ENCODE measurements at places on chromosomes 7 and 10.

DNA sequence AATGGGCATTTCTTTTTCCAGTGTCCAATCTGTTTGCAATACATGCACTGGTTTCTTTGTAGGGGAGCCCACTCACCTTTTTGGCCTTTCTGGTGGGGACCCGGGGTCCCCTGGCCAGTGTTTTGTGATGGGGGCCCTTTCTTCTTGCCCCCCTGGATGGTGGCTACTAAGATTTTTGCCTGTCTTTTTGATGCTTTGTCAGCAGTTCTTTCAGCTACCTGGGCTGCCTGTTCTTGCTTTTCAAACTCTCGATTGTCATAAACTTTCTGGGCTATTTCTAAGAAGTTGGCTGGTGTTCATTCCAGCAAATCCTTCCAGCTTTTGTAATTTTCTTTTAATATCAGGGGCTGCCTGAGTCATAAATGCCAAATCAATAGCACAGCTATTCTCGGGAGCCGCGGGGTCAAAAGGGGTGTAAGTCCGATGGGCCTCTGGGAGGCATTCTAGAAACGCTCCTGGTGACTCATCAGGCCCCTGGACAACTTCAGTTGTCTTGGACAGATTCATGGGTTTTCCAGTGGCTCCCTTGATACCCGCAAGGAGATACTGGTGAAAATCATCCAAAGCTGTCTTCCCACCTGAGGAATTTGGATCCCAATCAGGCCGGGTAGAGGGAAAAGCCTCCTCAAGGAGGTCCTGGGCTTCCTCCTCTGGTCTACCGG, 79.0 kb downstream of the PRR15 start:
- no peak for DNase-seq

- DNase-seq, result no peak
Measured at GRCh38 chr10:96712662-96713271, 7.5 kb downstream of the PIK3AP1 start.

GRCh38 chr7:90886416-90886815, 290.3 kb downstream of the CDK14 start:
- DNase-seq, result no peak

- no peak for DNase-seq
Measured at GRCh38 chr7:27101957-27102580, 414 bp downstream of the HOXA2 start.

GRCh38 chr7:11742496-11742895, 89.5 kb downstream of the THSD7A start:
- DNase-seq, result no peak

DNA sequence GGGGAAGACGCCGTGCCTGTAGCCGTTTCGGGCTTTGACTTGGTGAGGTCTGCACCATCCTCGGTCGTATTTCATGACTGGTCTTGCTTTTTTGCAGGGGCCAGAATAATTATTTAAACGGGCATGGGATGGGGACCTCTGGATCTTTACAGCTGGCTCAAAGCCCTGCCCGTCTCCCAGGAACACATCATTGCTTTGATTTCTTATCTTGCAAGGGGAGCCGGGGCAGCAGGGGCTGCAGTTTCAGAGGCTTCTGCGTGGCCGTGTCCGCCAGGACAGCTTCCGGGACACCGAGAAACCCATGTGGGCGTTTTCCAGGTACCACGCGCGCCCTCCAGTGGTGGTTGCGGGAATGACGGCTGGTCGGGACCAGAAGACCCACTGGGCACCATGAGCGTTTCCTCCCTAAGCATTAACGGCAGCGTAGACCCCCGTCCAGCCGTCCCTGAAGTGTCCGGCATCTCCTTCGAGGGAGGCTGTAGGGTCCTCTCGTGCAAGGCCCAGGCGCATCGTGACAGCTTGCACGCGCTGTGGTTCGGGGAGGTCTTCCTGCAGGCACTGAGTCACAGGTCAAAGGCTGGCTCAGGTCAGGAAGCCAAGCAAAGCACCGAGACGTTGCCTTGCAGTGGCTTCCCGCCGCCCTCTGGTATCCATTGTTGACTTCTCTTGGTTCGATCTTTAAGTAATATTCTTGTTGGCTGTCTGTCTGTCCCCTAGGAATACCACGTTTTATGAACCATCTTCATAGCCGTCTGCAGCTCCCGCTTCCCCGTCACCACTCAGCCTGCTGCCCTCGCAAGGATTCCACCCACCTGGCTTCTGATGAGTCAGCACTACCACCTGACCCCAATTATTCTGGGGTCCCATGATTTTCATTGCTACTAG, 16.2 kb upstream of the ZFAND2A start:
- no peak for DNase-seq

DNA sequence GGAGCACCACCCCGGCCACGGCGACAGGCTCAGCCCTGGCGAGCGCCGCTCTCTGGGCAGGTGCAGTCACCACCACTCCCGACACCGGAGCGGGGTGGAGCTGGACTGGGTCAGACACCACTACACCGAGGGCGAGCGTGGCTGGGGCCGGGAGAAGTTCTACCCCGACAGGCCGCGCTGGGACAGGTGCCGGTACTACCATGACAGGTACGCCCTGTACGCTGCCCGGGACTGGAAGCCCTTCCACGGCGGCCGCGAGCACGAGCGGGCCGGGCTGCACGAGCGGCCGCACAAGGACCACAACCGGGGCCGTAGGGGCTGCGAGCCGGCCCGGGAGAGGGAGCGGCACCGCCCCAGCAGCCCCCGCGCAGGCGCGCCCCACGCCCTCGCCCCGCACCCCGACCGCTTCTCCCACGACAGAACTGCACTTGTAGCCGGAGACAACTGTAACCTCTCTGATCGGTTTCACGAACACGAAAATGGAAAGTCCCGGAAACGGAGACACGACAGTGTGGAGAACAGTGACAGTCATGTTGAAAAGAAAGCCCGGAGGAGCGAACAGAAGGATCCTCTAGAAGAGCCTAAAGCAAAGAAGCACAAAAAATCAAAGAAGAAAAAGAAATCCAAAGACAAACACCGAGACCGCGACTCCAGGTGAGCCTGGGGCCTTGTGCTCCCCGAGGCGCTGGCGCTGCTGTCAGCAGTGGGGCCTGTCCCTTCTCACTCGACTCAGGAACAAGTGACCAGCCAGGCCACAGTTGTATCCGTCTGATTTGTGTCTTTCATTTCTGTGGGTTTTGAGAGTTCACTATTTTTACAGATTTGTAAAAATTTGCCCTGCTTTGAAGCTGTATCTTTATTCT, 117.7 kb downstream of the CYTH3 start:
- no peak for DNase-seq

- no peak for DNase-seq
Measured at GRCh38 chr7:134351424-134351823, 34.7 kb upstream of the SLC35B4 start.

- DNase-seq, result no peak
Measured at GRCh38 chr10:132451506-132452215, 54.7 kb downstream of the PWWP2B start.

- DNase-seq, result no peak
Measured at GRCh38 chr10:36349445-36350078, 707.5 kb upstream of the FZD8 start.

- no peak for DNase-seq
Measured at GRCh38 chr7:33906697-33907096, 1.4 kb downstream of the BMPER start.

DNA sequence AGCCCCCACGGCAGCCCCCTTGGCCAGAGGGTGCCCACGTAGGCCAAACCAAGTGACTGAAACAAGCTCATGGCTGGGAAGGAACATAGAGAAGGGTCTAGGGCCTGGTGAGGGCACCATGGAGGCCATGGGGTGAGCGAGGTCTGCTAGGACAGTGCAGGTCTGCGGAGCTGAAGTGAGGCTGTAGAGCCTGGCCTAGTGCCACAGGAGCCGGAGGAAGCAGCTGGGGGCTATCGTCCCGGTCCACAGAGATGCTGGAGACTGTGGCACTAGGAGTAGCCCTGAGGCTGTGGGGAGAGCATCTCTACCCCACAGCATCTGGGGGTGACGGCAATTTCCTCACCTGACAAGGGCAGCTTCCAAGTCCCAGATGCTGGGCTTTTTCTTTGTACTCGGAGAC, 150.3 kb downstream of the ZNF22 start:
- no peak for DNase-seq

DNA sequence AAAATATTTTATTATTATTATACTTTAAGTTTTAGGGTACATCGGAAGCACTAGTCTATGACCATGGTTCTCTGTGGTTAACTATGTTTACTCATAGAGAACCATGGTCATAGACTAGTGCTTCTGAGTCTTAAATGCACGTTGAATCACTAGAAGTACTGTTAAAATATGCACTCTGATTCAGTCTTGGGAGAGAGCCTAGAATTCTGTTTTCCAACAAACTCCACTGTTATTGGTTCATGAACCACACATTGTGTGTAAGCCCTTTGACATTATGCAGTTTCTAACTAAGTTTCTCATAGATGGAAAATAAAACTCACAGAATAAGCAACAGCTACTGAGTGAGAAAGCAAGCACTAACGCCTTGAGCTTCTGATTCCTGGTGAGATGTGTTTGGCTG, 1120.6 kb downstream of the SORCS1 start:
- DNase-seq, result no peak

DNA sequence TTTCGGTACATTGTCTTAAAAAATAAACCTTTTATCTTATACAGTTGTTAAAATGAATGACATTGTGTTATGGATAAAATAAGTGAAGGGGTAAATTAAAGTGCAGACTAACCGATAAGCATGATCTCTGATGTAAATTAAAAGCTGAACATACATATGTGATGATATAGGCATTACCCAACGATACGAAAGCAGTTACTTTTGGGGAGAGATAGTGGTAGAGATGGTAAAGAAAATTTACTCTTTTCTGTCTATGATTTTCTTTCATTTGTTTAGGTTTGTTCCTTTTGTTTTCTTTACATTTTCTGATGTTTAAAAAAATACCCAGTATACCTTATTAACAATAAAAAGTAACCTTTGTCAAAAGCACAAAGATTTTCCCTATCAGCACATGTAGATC, 6.4 kb downstream of the C1GALT1 start:
- DNase-seq, result no peak

DNA sequence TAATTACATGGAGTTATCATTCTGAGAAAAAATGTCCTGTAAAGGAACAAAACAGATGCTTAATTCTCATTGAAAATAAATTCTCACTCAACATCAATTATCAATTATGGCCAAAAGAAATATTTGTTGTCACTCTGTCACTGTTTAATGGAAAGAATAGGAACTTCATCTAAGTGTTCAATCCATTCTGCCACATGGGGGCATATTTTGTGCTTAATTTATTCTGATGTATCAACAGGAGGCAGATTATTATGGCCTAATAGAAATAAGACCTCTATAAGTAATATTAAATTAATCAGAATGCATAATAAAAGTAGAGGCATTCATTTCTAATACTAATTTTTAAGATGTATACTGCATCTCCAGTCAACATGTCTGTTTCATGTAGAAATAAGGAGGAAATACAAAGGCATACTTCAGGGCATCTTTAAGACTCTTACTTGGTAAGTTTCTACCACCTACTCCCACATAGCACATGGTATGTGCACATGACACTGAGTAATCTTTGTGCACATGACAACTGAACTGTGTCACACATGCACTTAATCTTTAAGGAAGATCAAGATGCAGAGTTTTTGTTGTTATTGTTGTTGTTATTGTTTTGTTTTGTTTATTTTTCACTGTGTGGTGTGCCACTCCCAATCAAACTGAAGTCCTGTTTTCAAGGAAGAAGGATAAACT, 420.4 kb upstream of the SEMA3A start:
- DNase-seq, result no peak

GRCh38 chr7:17298840-17299482, 509 bp downstream of the AHR start:
- DNase-seq, result no peak

GRCh38 chr7:56023500-56023899, 27.7 kb downstream of the PSPH start:
- no peak for DNase-seq

DNA sequence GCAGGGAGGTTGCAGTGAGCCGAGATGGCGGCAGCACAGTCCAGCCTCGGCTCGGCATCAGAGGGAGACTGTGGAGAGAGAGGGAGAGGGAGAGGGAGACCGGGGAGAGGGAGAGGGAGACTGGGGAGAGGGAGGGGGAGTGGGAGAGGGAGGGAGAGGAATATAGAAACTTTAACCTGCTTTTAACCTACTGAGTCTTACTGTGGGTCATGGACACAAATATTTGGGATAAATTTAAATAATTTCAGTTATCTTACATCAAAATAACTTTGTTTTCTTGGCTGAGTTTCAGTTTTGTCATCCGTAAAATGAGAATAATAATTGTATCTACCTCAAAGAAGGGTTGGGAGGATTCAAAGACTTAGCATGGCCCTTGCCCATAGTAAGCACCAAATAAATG, 319.8 kb downstream of the LRMDA start:
- no peak for DNase-seq

DNA sequence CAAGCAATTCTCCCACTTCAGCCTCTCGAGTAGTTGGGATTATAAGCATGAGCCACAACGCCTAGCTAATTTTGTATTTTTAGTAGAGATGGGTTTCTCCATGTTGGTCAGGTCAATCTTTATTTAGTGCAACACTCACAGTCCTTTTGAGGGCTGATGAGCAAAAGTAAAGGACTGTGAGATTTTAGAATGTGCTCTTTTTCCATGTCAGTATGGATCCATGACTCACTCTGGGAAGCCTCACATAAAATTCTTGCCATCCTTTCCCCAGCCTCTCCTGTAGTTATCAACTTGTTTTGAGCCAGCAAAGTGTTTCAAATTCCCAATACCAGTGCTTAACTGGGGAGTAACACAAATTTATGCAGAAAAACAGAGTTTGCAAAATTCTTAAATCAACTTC, 135.8 kb upstream of the CXCL12 start:
- DNase-seq, result no peak

- no peak for DNase-seq
Measured at GRCh38 chr7:114481999-114482398, 67.4 kb downstream of the FOXP2 start.

DNA sequence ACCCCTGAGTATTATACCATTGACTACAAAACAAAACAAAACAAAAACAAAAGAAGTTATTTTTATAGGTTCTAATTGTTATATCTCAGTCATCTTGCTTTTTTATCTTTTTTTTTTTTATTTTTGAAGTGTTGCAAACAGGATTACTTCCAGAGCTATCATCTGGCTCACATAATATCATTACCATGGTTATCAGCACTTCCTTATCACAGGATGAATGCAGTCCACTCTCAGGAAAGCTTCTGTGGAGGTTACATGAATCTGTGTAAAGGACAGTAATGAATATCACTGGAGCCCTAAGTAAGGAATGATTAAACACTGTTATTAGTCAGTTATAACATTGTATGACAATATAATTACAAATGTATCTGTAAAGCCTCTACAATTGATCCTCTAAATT, 451.5 kb downstream of the PLXDC2 start:
- DNase-seq, result no peak

DNA sequence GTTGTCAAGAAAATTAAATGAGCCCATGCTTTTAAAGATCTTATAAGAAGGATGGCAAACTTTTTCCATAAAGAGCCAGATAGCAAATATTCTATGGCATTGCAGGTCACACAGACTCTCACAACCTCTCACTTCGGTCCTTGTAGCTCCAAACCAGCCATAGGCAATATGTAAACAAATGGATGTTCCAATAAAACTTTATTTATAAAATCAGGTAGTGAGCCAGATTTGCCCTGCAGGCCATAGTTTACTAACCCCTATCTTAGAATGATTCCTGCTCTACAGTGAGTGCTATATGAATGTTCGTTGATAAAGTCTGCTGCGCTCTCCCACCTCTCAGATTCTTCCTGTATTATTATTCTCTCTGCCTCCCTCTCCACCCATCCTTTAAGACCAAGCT, 177.7 kb downstream of the KCNMA1 start:
- DNase-seq, result no peak

- DNase-seq, result no peak
Measured at GRCh38 chr10:16910793-16911164, 93.6 kb upstream of the RSU1 start.
